ENCODE measurements at places on chromosomes 5 and 9. TPM values are rescaled to one million over a fixed set of nuclear protein-coding genes. Genes with fewer than 3 reads are reported as not detected.

- DNase-seq: no peak
These were observed 5.1 kb downstream of the EEIG1 start for GRCh38 chr9:127975376-127976315.

DNA sequence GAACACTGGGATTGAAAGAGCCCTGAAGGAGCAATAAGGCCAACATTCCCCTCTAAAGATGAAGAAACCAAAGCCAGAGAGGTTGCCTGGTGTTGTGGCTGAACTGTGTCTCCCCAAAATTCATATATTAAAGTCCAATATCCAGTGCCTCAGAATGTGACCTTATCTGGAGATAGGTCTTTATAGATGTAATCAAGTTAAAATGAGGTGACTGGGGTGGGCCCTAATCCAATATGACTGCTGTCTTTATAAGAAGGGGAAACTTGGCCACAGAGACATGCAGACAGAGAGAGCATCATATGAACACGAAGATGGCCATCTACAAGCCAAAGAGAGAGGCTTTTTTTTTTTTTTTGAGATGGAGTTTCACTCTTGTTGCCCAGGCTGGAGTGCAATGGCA lies 66.9 kb upstream of the PLPP1 start:
- DNase-seq: no peak

DNA sequence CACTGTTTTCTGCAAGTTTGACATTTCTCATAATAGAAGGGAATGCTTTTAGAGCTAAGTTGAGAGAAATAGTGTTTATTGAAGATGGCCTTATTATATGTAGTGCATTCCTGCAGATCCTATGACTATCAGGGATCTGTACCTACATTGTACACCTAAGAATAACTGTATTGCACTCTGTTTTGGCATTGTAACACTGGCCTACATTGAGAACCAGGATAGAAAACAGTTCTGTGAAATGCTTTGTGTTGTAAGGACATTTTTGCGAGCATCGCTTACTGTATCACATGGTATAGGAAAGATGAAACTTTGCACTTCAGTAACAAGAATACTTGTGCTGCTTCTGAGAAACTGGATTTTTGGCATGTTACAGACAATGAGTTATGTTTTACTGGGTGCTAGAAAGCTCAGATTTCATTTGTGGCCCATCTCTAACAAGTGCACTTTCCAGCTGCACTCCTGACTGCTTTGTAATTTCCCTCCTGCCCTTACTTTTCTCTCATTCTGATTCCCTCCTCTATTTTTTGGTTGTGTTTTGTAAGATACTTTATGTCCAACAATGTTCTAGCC lies 30.6 kb downstream of the C9orf85 start:
- no peak for DNase-seq

- no peak for DNase-seq
These were observed 124.8 kb downstream of the RANBP17 start for GRCh38 chr5:170986598-170986997.

- DNase-seq: no peak
These were observed 995.8 kb upstream of the ACO1 start for GRCh38 chr9:31388660-31389059.

- no peak for DNase-seq
These were observed 24.7 kb downstream of the ZFR start for GRCh38 chr5:32419791-32420190.

The PDGFRB gene
- 15.3 TPM for total RNA-seq

DNA sequence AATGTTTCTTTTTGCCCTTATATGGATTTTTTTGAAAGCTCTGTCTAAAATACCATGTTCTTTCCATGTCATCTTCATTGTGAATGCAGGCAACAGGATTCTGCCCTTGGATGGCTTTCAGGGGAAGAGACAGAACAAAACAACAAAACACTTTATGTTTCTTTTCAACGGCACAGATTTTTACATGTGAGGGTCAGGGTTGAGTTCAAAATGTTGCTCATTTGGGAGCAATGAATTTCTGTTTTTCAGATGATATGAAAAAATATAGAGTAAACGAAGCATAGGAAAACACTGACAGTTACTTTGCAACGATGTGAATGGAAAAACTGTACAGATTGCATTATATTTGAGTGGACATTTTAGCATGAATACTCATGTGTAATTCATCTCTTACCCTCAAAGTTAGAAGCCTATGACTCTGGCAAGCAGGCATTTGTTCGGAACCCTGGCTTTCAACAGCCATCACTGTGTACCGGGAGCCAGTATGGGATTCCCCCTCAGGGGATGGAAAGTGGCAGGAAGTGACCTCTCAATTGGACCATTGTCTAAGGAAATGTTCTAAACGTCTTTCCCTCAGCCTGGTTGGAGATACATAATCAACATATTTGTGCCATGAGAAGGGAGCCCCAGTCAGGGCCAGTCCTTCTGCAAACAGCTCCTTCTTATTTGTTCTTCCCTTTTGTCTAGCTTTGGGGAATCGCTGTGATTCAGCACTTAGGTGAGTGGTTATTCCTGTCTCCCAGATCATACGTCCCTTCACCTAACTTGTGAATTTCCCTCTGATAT lies 153.9 kb upstream of the MEF2C start:
- DNase-seq: peak; percentile 47

The GNA14 gene
- not detected for total RNA-seq

The PTGR1 gene
- 51.5 TPM for total RNA-seq

The EPB41L4B gene
- total RNA-seq: 1.2 TPM

DNA sequence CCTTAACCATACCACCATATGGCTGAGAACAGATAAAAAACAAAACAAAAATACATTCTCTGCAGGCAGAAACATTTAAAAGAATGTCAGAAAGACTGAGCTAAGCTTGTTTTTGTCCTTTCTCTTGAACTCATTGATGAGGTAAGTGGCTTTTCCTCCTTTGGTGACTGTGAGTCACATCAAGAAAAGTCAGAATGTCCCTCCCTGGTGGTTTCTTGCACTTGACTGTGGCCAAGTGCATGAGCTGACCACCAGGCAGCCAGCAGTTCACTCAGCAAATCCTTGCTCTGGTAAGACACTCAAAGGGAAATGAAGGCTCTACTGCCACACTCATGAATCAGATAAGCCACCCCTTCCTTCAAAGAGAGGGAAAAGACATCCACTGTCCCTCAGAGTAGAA lies 970.9 kb downstream of the TAF11L14 start:
- DNase-seq: no peak

GRCh38 chr5:103938146-103938695 lies 375.6 kb upstream of the NUDT12 start:
- no peak for DNase-seq

The CRHBP gene
- total RNA-seq: 0.20 TPM

DNA sequence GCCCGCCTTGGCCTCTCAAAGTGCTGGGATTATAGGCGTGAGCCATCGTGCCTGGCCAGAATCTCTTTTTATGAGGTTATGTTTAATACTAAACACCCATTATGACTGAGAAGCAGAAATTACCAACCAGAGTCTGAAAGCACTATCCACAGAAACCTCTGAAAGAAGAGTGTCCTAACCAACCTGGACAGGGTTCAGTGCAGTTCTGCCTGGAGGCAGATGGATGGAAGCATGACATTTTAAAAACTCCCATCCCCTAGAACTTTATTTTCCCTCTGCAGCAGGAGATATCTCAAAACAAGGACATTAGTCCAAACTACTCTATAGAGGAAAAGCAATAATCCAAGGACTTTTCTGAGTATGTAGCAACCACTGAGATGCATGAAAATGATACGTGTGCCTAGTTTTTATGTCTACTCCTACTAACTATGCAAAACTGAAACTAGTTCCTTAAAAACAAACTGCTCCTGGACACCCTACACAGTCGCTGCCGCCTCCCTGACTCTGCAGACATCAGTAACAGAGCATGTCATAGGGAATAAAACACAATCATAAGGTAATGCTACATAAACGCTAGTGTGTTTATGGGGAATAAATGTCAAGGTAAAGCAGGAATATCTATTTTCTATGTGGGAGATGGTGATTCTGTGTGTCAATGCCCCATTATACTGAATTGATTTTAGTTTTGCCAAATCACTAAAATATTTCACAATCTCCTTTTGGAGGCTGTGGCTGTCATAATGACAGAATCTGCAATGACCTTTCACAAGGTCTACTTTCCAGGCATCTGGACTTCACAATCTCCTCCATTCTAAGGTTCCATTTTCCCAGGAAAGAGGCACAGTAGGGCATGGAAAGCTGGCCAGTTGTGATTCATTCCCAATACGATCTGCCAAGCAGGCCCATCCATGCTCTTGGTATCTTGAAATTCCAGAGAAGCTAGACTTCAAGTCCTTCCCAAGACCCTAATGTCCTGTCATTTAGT lies 122.8 kb downstream of the SIL1 start:
- DNase-seq: no peak

- DNase-seq: no peak
These were observed 1.3 kb upstream of the ITGA2 start for GRCh38 chr5:52987711-52988331.

The PCDHA2 gene
- total RNA-seq: 1.2 TPM

DNA sequence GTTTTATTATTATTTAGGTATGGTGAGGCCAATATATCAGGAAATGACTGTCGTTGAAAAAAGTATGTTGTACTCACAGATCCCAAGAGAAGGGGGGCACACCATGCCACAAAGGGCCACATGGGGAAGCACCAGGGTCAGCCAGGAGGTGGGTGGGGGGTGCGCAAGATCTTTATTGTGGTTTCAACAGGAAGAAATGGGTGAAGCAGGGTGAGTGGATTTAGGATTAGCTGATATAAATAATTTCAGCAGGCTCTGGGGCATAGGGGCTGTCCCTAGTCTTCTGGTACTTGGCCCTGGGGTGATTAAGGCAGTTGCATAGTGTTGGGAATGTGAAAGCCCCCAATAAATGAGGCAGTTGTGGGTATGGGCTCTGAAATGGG lies 8.6 kb downstream of the PDCD1LG2 start:
- no peak for DNase-seq

The OGN gene
- total RNA-seq: not detected

The LCN15 gene
- not detected for total RNA-seq

- no peak for DNase-seq
These were observed 388.5 kb upstream of the CTNND2 start for GRCh38 chr5:12292610-12293204.

The EQTN gene
- 0.39 TPM for total RNA-seq

DNA sequence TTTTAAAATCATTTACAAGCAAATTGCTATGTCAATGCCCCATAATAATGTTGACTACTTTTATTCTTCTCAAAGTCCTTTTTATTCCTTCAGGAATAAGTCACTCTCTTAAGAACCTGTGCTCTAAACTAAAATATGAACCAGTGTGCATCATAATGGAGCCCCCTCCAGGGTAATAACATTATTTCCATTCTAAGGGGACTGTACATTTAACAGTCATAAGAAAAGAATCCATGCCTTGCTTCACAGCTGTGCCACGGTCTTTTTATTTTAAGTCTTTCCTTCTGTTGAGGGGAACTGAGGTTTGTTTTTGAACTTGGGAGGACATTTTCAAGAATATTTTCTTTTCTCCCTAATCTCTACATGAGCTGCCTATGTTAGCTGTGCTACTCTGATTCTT lies 297.6 kb downstream of the MAN2A1 start:
- DNase-seq: no peak

- no peak for DNase-seq
These were observed 47.7 kb downstream of the SH3TC2 start for GRCh38 chr5:149015126-149015525.

DNA sequence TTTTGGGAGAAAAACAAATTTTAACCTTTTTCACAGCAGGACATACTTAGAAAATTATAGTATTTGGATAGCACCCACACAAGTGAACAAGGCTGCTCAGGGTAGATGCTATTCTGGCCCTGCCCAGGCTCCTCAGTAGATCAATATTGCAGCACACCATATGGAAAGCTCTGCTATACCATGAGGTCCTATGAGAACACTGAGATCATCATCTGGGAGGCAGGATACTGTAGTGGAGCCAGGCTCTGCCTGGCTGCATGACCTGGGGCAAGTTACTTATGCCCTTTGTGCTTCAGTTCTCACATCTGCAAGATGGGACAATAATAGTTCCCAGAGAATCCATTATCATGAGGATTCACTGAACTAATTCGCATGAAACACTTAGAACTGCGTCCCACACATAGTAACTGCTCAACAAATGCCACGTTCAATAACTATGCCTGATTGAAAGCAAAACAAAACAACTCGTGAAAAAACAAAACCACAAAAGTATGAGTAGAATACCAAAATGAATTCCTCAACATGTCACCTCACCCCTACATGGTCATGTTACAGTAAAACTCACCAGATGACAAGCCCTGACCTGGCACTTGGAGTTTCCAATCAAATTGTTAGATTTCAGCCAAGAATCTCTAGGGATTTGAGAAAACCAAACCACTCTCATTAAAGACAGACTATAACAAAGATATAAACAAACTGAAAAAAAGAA lies 31.9 kb downstream of the ARSB start:
- no peak for DNase-seq

- DNase-seq: no peak
These were observed 39.8 kb downstream of the LAMC3 start for GRCh38 chr9:131048820-131049219.

DNA sequence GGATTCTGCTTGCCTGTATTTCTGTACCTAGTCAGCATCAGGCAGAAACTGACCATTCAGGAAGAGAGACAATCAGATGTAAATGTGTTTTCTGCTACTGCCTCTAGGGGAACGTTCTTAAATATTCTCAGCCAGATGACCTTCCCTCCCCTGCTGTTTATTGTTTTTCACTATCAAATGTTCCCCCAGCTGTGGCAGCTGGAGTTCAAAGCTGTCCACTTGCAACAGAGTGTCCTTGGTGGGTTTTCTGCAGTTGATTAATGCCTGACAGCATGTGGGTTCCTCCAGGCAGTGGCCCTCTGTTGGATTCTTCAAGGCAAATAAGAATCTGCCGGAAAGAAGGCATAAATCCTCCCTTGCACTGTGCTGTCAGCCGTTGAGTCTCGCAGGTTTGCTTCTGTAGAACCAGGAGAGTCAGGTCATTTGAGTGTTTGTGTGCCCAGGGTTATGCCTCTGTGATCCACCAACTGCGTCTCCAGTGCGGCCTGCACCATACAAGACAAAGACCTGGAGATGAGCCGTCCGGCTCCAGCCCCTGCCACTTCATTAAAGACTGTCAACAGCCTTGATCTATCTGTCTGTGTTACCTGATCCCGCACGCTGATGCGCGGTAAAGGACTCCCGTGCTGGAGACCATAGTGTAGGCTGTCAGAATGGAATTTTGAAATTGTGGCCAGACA lies 203.4 kb downstream of the GADD45G start:
- DNase-seq: no peak

DNA sequence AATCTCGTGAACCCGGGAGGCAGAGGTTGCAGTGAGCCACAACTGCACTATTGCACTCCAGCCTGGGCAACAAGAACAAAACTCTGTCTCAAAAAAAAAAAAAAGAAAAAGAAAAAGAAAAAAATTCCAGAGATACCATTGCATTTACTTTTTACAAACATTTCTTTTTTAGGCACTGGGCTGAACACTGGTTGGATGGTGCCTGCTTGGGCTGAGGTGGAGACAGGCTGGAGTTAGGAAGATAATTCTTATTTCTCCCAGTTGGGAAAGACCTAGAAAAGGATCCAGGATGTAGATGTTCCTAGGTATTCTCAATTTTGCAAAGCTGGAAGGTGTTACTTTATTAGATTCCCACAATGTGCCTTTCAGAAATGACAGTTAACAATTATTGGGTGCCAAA lies 49.9 kb upstream of the JMY start:
- DNase-seq: no peak

Data from neural crest cell (in vitro differentiated cells).